ENCODE measurements at places on chromosomes 1 and 21. TPM values are rescaled to one million over a fixed set of nuclear protein-coding genes. Genes with fewer than 3 reads are reported as not detected.

The CD247 gene
- 0.82 TPM for total RNA-seq

The KAZN gene
- total RNA-seq, result 22.6 TPM

The EEIG2 gene
- 28.1 TPM for total RNA-seq

The HMGCS2 gene
- total RNA-seq, result 0.64 TPM

The TSPAN1 gene
- 1.00 TPM for total RNA-seq

The RAB42 gene
- 3.0 TPM for total RNA-seq

Measured in cerebellum (tissue), 4 donors.